Activated T-cell treated with anti-CD3 and anti-CD28 coated beads, Interleukin-2, amount 50 U/mL, for 24 hours (primary cell): ENCODE measurements at places on chromosomes 4 and X.
A peak's percentile ranks its signal among the peaks of the same experiment; 100 is the strongest.

DNA sequence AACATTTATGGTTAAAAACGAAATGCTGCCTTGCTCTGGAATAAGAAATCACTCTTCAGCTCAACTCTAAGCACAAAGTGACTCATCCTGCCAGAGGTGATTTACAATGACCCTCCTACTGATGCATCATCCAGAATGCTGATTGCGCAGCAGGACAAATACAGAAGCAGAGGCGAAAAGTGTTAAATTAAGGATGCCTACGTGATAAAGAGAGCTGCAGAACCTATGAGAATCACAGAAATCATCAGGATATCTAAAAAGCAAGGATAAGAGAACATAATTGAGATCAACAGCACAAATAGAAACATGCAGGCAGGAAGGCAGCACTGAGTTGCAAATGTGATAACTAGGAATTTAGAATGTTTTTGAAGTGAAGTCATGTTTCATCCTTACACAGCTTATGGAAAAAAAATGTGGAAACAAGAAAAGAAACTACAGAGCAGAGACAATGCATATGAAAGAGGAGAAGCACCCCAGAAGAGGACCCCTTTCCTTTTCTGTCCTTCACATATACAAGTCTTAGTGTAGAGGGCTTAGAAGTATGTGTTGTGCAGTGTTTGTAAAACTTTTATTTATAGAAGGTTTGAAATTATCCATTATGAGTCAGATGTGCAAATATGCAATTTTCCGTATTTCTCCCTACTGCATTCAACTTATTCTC, 188.4 kb downstream of the SLC7A11 start:
- DNase-seq: no peak

- no peak for DNase-seq
Measured at GRCh38 chrX:108177351-108178142, 86.0 kb downstream of the ATG4A start.

- peak; percentile 31 for DNase-seq
Measured at GRCh38 chrX:85244450-85245211, 840 bp downstream of the ZNF711 start.

DNA sequence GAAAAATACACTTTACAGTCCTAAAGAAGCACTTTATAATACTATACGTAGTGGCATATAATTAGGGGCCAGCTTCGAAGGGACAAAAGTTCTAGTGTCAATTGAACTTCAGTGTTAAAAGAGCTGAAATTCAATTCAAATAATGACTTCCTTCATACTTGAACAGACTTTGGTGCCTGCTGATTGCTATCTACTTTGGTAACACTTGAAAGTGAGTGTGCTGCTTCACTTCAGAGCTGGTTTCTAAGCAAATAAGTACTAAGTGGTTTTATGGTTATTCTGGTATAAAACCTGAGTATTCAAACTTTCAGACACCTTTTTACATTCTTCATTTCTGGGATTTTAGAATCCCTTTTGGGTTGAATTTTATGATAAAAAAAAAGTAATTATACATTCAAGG, 107.0 kb downstream of the SLC4A4 start:
- no peak for DNase-seq

- DNase-seq: no peak
Measured at GRCh38 chr4:180650273-180650672, 1592.9 kb upstream of the TENM3 start.

GRCh38 chrX:101260435-101260834, 30.7 kb downstream of the TAF7L start:
- no peak for DNase-seq

DNA sequence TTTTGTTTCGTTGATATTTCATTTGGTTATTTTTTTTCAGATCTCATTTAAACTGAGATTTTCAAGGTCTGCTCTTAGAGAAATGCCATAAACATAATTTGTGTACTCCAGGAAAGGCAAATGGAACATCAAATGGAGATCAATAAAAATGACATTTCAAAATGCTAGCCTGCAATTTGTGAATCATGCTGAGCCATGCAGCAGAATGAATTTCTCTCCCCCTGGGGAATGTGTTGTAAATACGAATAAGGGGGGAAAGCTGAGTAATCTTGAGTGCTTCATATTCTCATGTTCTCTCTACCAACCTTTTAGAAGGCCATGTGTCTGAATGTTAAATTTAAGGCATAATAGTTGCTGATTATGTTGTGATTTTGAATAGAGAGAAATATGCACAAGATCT, 7.8 kb downstream of the ZCCHC4 start:
- DNase-seq: no peak

DNA sequence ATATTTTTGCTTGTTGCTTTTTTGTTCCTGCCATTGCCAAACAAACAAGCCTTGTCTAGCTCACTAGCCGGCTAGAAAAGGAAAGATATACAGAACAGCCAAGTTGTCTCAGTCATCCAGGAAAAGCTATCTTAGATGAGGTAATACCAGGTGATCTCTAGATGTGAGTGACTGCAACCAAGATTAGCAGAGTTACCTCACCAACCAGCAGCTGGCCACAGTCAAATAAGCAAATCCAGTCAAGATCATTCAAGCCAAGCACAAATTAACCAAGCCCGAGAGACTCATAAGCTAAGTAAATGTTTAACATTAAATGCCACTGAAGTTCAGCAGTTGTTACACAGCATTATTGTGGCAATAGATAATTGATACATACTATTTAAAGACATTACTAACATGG, 108.6 kb downstream of the CENPC start:
- DNase-seq: no peak
